ENCODE measurements at places on chromosomes 1 and 21.

DNA sequence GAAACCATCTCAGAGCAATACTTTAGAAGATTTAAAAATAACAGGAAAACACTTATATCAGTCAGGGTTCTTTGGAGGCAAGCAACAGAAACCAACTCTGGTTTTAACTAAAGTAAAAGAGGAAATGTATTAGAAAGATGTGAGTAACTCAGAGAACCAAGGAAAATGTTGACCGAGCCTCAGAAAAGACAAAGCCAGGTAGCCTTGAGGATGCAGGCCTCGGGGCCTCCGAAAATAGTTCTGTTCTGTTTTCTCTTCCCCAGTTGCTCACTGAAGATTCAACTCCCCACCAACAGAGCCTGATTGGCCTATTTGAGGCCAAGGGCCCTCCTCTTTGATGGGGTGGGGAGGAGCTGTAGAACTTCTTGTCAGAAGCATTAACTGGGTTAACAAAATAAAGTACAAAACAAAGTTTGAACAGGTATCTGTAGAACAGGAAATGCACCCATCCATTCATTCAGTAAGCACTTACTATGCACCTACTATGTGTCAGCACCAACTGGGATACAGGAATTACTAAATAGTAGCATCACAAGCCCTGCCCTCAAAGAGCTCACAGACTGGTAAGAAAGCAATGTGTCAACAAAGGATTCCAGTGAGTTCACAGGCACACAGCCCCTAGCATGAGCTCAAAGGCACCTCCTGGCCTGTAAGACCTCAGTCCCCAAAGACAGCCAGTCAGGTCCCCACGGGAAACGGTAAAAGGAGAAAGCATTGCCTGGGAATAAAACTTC is 12.6 kb downstream of the SLAMF8 start:
- DNase-seq, result no peak

DNA sequence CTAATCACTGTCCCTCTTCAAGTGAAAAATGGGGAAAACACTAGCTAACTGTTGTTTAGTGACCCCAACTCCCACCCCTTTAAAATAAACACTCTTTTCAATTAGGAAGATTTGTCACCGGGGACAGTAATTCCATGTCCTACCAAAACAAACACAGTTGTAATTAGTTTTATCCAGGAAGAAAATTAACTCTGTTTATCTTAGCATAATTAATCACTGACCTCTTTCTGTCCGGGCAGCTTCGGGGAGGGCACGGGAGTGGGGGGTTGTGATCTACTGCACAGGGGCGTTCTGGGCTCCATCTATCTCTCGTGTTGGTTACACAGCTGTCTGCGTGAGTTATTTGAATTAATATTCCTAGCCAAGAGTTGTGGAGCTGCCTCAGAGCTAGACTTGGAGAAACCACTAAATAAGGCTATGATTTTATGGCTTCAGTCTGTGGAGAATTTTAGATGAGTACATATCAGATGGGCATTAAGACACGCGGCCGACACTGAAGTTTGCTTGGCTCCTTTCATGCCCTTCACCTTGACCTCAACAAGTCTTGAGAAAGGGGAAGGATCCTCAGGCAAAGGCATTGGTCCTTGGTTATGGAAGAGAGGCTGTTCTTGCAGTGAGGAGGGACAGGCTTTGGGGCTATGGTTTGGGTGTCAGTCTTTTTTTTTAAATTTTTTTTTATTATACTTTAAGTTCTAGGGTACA is 102.0 kb upstream of the TRABD2B start:
- DNase-seq, result no peak

DNA sequence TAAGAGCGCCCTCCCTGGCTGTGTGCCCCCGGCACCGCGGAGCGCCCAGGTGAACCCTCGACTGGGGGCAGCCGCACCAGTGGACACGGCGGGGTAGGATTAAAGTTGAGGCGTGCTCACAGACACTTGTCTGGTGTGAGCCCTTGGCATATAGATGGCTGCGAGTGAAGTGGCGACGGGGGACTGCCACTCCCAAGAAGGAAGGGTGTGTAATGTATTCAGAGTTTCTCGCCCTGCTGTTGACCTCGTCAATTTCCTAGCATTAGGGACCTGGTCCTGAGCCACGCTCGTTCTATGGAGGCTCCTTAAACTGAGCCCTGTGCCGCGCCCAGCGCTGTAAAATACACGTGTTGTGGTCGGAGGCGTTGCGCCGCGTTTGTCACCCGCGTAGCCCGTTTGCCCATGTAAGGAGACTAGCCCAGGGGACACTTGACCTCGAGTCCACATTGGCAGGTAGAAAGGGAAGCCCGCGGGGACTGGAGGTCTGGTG is 554 bp downstream of the EVA1C start:
- DNase-seq, result no peak

DNA sequence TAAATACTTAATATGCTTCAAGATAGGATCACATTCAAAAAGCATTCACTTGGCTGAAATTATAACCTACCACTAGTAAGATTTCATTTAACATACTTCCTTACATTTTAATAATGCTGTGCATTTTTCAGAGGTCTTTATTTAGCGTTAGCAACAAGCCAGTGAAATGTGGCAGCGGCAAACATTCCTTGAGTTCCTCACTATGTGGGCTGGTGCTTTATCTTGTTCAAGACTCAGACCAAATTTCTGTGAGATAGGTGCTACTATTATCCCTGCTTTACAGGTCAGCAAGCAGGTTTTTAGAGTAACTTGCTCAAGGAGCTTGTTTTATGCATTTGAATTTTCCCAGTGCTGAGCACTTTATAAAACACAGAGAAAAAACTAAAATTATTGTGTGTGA is 132.7 kb downstream of the PLPPR4 start:
- no peak for DNase-seq

DNA sequence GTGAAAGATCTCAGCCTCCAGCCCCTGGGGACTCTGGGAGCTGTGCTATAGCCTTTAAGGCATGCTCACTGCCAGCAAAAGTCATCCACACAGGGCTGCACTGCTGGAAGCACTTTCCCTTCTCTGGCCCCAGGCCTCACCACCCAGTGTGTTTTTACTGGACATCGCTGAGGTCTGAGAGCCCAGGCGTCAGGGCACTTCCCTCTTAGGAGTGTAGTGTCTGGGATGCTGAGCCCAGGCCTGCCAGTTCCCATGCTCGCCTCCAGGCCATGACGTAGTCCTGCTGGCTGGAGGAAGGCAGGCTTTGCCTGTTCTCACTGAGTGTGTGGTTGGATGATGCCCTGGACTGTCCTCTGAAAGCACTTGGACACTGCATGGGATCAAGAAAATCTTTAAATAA is 101.2 kb downstream of the GDAP2 start:
- no peak for DNase-seq

DNA sequence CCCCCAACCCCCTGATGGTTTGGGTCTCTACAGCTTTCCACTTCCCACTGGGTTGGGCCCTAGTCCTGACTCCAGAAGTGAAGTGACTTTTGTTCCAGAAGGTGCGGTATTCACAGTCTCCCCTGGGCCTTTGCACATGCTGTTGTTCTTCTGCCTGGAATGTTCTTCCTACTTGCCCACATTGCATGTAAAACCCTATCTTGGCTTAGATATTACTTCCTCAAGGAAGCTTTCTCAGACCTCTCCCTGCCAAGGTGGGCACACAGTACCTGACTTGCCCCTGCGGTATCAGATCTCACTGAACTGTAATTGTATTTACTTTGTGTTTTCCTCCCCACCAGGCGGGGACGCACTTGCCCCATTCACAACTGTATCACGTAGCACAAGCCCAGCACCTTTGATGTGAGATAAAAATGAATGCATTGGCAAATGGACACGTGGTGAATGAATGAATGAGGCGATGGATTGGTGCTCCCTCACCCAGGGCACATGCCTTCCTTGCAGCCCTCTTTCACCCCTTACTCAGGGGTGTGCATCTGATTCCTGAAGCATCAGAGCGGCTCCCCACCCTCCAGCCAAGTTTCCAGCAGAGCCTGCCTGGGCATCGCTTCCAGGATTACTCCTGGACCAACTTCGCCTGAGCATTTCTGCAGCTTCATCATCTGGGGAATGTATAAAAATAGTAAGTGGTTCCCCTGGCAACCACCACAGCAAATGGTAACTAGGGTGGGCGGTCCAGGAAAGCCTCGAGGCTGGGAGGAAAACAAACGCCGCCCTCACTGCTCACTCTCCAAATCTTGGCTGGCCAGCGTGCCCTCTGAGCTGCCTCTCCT is 19.8 kb downstream of the NENF start:
- no peak for DNase-seq

DNA sequence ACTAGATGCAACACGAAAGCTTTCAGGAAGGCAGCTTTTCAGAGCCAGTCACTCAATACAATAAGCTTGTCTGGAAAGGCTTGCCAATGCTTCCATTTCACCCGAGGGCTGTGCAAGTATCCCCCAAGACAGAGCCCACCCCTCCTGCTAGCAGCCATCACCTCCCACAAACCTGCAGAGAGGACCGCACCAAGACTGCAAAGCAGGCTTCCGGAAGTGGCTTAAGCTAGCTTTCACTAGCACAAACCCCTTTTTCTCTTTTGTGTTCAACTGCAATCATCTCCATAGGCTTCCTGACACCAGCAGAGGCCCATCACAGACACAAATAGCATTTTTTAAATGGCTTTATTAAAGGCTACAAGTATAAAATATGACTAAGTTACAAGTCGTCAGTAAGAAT is 31.5 kb downstream of the C1orf198 start:
- no peak for DNase-seq

- DNase-seq, result no peak
These were observed 69.0 kb upstream of the KRTAP19-8 start for GRCh38 chr21:31107176-31107785.

DNA sequence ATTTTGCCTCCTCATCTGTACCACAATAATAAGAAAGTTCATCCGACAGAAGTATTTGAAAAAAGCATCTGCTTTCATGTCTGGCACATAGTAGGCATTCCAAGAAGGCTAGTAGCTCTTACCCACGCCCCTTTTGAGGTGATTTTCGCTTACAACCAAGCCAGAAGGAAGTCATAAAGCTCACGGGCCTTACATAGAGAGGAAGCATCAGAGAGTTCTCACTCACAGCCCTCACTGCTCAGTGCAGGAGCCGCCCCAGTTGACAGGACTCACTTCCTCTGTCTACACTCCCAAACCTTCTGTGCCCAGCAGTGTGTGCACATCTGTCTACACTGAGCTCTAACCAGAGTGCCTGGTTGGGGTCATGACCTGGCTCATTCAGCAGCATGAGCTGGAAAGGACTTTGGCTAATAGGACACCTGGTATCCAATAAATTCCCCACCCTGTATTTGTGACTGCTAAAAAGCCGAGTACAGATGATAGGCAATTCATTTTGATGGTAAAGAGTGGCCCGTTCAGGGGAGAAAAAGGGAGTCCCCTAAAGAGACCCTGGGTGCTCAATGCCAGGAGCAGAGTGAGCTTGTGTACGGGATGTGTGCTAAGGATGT is 36.8 kb upstream of the DUSP10 start:
- DNase-seq, result no peak

GRCh38 chr1:117679299-117679698 is 73.5 kb downstream of the TENT5C start:
- no peak for DNase-seq

GRCh38 chr21:38170704-38171682 is 85.8 kb upstream of the KCNJ15 start:
- peak; percentile 4 for DNase-seq

DNA sequence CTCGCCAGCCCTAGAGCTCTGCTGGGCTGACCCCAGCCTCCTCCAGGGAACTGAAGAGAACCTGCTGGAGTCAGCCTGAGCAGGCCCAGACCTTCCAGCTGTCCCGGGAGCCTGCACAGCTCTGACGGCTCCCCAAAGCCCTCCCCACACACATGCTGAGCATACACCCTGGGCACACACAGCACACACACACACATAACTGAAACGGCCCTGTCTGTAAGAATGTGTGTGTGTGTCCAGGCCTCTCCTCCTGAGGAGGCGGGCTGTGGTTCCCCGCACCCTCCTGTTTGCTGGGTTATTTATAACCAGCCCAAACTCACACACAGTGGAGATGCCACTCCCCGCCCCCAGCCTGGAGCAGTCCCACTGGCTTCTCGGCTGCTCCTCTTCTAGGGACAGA is 20.2 kb downstream of the SDC3 start:
- DNase-seq, result no peak

DNA sequence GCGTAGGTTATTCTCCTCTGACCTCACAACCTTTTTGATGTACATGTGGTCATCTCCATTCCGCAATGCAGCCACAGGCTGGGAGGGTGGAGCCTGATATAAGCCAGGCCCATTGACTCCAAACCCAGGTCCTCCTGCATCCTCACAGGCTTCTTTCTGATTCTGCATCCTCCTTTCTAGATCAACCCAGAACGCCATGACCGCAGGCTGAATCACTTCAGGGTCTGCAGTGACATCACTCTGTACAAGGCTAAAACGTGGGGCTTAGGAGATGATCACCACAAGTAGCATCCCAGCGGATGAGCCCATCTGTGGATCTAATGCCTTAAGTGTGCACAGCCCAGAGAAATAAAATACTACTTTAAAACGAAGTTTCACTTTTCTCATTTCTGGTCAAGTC is 16.1 kb downstream of the EBNA1BP2 start:
- DNase-seq, result no peak

DNA sequence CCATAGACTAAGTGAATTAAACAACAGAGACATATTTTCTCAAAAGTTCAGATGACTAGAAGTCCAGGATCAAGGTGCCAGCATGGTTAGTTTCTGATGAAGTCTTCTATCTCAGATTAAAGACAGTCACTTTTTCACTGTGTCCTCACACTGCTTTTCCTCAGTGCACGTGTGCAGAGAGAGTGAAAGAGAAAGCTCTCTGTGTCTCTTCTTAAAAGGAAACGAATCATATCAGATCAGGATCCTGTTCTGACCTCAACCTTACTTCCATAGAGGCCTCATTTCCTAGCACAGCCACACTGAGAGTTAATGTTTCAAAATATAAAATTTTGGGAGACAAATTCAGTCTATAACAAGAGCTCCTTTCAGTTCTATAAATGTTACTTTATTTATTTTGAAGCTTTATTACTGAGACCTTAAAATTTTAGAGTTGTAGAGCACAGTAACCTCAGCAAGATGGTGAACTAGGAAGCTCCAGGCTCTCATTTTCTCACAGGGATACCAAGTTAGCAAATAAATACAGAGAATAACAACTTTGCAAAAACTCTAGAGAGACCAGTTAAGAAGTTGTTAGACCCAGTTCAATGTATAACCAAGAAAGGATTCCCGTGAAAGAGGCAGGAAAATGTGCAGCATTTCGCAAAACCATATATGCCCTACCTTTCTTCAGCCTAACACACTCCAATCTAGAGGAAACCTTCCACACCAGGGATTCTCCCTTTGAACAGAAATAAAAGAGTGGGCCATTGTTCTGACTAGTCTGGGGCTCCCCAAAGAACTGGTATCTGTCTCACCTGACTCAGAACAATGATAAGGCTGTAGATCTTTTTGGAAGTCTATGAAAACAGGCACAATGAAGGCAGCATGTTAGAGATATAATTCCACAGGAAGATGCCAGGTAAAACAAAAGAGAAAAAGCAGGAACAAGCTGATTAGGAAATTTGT is 372.2 kb downstream of the MRPL39 start:
- no peak for DNase-seq

DNA sequence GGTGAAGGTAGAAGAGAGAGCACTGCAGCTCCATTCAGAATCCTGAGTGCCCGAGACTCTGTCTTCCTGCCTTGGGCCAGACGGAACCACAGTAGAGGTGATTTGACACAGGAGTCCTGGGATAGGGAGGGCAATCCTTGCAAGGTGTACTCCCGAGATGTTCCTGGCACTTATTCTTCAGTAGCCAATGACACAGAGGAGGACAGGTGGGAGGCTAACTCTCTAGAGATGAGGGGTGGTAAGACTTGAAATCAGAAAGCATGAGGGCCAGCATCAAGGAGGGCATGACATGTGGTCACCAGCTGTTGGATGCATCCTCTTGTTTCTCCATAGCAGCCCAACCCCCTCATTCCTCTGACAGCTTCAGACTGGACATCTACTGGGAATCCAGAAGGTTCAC is 56.3 kb downstream of the CSMD2 start:
- no peak for DNase-seq

GRCh38 chr1:172697534-172698002 is 38.7 kb downstream of the FASLG start:
- DNase-seq, result no peak

Measured in ACHN (cell line).